ENCODE measurements at places on chromosomes 3 and 15.

GRCh38 chr3:5278666-5279065 lies 91.2 kb downstream of the EDEM1 start:
- DNase-seq, result no peak

DNA sequence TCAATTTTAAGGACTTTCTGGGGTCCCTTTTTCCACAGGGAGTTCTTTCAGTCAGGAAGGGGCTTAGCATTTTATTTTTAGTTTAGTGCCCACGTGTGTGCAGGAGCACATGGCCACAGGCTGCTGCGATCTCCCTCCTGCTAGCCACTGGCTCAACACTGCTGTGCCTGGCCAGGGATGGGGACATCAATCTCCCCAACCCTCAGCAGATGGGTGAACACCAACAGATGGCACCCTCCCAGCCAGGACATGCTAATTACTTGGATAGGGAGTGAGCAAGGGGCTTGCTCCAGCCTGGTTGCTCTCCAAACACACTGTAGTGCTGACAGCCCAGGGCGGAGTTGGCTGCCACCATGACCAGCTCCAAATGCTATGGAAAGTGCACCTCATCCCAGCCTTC lies 7.4 kb upstream of the RIOX2 start:
- no peak for DNase-seq

DNA sequence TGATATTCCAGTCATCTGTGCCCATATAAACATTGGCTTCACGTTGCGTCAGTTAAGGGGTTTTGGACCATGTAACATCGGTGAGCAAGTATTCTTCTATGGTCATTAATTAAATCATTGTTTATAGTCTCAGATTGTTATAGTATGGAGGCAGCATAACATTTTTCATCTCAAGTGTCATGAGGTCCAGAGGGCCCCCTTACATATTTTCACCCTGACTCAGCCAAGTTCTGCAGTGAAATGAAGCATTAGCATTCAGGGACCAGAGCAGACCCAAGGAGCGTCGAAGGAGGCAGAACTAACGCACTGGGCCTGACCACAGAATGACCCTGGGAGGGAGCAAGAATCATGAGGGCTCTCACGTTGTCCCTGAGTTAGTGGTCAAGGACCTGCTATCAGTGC lies 171.5 kb downstream of the LRTM1 start:
- no peak for DNase-seq

DNA sequence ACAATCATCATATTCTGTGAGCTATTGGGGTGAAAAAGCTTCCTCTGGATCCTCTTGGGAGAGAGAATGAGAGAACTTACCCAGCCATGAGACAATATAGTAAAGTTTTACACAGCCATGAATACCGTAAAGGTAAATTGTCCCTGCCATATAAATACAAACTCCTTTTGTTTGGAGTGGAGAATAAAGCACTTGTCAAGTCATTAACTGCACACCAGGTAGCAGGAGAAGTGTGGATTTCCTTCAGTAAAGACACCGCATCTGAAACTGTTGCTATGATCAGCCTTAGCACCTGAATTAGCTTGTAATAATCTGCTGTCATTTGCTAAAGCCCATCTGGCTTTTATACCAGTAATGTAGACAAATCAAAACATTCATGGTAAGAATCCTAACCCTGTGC lies 336.6 kb upstream of the SLCO3A1 start:
- DNase-seq, result no peak

- no peak for DNase-seq
These were observed 331.7 kb downstream of the FEZF2 start for GRCh38 chr3:62041681-62042080.

GRCh38 chr3:133211449-133211848 lies 173.3 kb downstream of the TMEM108 start:
- no peak for DNase-seq

- no peak for DNase-seq
These were observed 147.5 kb upstream of the SOX2 start for GRCh38 chr3:181564222-181564621.

DNA sequence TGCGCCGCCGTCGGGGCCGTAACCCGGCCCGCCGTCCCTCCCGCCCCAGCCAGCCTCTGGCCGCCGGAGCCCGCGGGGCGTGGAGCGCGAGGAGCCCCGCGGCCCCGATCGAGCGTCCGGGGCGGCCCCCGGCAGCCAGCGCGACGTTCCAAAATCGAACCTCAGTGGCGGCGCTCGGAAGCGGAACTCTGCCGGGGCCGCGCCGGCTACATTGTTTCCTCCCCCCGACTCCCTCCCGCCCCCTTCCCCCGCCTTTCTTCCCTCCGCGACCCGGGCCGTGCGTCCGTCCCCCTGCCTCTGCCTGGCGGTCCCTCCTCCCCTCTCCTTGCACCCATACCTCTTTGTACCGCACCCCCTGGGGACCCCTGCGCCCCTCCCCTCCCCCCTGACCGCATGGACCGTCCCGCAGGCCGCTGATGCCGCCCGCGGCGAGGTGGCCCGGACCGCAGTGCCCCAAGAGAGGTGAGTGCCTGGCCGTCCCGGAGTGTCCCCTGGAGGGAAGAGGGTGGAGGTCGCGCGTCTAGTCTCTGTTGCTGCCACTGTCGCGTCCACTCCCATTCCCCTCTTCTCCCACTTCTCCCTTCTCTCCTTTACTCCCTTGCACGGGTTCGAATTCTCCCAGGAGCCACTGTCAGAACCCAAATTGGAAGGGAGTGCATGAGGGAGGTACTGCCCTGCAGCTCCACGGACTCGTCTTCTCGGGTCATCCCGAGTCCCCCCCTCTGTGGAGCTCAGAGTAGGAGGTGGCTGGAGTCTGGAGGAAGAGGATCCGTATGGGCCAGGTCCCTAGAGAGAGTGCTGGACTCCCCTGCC lies 585 bp downstream of the CSK start:
- DNase-seq, result peak; percentile 60

- no peak for DNase-seq
These were observed 12.5 kb downstream of the CHDH start for GRCh38 chr3:53833700-53834099.

- DNase-seq, result no peak
These were observed 513 bp downstream of the CLASP2 start for GRCh38 chr3:33717616-33717865.

DNA sequence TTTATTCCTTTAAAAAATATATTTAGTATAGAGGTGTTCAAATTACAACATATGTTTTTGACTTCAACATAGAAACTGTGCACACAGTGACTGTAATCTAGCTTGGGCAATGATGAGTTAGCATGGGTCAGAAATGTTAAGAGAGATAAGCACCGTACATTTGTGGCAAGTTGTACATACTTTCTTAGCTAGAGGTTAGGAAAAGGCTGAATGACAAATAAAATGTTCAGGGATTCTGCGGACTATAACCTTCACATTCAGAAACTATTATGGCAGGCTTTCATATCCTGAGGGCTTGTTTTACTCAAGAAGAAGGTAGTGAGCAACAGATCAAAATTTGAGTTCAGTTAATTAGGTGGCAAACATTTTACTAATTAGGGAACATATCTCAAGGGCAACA lies 379.7 kb upstream of the EPHA6 start:
- no peak for DNase-seq

GRCh38 chr3:32597656-32598055 lies 27.0 kb upstream of the DYNC1LI1 start:
- DNase-seq, result no peak

- DNase-seq, result no peak
These were observed 59.2 kb downstream of the PDIA5 start for GRCh38 chr3:123126031-123126430.

DNA sequence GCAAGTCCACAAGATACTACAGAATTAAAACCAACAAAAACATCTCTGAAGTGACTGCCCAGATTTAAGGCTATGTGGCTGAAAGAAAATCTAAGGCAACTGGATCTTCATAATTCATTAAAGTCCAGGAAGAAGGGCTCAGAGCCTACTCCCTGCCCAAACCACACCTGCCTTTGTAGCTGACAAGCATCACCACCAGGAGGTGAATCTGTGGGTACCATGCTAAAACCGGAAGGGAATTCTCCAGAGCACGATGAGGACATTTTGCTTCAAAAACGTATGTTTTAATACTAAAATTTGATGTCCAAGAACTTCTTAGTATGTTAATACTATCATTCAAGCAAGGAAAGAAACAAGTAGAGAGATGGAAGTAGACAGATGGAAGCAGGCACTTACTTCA lies 495.9 kb upstream of the NECTIN3 start:
- no peak for DNase-seq

- DNase-seq, result no peak
These were observed 117.5 kb downstream of the PGPEP1L start for GRCh38 chr15:98889930-98890695.

DNA sequence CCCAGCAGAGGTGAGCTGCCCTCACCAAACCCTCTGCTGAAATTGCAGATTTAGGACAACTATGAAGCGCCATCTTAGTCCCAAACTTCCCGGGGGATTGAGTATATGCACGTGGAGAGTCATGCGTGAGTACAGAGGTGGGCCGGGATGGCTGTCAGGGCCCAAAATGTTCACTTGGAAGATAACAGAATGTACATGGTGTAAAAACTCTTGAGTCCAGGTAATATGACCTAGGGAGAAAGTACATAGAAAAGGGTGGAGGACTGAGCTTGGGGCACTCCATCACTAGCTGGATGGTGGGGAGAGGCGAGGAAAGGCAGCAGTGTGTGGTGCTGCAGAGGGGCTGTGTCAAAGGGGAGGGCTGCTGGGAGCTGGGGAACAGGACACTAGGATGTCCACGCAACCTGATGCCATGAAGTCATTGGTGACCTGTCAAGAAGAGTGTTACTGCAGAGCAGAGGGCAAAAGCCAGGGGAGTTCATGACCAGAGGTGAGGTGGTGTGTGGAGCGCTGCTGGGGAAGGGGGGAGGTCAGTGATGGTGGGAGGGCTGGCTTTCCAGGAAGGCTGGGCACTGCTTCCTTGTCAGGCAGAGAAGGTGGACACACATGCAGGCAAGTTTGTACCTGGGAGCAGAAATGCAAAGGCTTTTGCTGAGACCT lies 236.2 kb upstream of the LYSMD4 start:
- DNase-seq, result no peak

DNA sequence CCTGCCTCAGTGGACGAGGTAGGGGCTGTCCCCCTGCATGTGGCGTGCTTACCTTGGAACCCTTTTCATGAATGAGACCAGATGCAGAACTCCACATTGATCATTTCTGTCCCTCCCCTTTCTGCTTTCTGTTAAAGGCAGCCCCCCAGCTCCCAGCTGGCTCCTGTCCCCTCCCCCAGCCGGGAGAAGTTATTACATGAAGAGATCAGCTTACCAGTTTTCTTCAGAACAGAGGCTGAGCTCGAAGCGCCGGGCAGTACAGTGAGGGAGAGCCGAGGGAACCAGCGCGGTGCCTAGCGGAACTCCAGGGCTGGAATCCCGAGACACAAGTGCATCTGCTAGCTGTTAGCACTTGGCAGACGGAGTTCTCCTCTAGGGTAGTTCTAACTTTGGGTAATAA lies 263.3 kb upstream of the NR2E3 start:
- no peak for DNase-seq

GRCh38 chr3:47646362-47646761 lies 67.7 kb upstream of the CSPG5 start:
- DNase-seq, result no peak

DNA sequence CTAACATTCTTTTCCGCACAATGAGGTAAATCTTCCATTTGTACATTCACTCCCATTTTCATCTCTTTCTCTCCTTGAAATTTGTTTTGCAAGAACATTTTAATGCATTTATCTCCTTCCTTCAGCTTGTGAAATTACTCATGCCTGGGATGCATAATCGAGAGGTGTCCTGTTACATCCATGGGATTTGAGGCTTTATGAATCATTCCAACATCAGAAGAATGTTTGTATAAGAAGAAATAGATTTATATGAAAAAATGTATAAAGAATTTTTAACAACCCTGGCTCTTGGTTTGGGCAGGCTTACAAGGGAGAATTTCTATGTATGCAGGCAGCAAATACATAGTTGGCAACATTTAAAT lies 93.2 kb upstream of the MBNL1 start:
- DNase-seq, result no peak

GRCh38 chr3:30504939-30505338 lies 101.5 kb upstream of the TGFBR2 start:
- no peak for DNase-seq

DNA sequence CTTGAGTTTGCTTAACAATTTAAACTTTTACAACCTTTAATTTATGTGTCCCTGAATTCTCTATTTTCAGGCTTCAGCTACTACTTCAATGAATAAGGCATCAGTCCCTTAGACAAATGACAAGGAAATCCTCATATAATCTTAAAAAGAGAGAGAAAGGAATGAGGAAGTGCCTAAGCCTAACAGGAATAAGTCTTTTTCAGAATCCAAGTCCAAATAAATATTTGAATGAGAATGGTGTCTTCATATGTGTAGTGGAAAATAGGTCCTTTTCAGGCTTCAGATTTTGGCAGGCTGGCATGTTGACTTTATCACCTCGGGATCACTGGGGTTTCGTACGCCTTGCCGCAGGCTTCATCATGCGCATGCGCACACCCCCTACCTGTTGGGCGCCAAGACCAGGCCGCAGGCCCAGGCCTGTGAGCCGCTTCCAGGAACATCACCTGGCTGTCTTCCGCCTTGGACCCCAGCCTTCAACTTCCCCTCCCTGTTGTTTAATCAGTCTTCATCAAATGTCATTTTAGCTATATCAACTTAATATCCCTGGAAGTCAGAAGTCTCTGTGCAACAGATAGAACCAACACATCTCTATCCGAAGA lies 334.5 kb downstream of the SOX2 start:
- no peak for DNase-seq

- DNase-seq, result no peak
These were observed 403.0 kb upstream of the RBMS3 start for GRCh38 chr3:28877912-28878311.

GRCh38 chr3:66162766-66163165 lies 58.0 kb upstream of the SLC25A26 start:
- DNase-seq, result no peak

- DNase-seq, result no peak
These were observed 4.4 kb downstream of the TMEM45A start for GRCh38 chr3:100496711-100497261.

GRCh38 chr3:54536450-54536849 lies 391.4 kb downstream of the LRTM1 start:
- no peak for DNase-seq

DNA sequence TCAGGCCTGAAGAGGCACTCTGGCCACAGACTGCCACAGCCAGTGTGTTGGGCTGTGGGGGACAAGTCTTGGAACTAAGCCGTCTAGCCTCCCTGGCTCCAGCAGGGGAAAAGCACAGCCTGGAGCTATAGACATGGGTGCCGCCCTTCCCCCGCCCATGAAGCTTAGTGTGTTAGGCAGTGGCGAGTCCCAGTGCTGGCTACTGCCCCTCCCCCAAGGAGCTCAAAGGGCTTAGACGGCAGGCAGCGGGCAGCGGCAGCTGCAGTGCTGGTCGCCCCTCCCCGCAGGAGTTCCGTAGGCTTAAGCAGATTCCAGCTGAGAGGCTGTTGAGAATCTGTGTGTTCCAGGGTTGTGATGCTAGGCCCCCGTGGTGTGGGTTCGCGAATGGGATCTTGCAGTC lies 135.8 kb upstream of the RORA start:
- DNase-seq, result no peak

DNA sequence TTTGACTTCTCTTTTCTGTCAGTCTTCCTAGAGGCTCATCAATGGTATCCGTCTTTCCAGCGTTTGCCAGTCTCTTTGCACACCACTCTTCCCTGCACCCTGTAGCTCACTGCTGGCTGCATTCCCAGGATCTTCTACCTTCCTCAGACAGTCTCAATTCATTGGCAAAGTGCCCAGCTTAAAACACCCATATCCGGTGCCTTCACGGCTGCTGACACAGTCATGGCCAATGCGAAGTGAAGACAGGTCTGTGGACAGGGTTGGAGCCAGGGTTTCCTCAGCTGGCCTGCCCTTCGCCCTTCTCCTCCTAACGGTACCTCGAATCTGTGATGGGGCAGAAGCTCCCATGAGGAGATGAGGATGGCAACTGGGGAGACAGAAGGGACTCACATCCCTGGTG lies 36.1 kb downstream of the PTH1R start:
- DNase-seq, result no peak

GRCh38 chr3:172104471-172105072 lies 65.2 kb downstream of the FNDC3B start:
- DNase-seq, result no peak
